ENCODE measurements at places on chromosomes 1 and 21.

DNA sequence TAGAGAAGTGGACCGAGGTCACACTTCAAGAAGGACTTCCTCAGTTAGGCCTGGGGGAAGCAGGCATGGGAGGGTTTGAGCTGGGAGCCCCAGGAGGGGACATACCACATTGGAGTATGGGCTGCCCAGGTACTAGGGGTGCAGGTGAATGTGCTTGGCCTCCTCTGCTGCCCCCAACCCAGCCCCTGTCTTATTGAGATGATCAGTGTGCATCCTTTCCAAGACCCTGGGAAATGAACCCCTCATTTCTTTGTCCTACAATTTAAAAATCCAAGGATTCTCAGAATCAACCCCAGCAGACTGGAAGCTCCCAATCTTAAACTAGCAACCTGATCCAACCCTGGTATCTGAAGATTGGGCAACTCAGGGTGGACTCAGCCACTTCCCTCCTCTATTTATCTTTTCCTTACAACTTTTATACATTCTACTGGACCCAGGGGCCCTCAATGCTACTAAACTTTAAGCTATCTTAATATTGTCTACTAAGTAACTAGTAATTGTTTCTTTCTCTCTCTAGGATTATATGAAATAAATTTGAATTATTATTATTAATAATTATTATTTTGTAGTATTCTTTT, 9.1 kb downstream of the MEX3A start:
- DNase-seq: no peak

GRCh38 chr1:245987219-245987545, 519.9 kb downstream of the SMYD3 start:
- DNase-seq: no peak

GRCh38 chr1:180981596-180982387, 40.9 kb downstream of the STX6 start:
- DNase-seq: no peak

- no peak for DNase-seq
Observed at GRCh38 chr1:46070164-46070814, 62.1 kb downstream of the PIK3R3 start.

GRCh38 chr1:156098784-156099183, 15.7 kb upstream of the LMNA start:
- DNase-seq: no peak

DNA sequence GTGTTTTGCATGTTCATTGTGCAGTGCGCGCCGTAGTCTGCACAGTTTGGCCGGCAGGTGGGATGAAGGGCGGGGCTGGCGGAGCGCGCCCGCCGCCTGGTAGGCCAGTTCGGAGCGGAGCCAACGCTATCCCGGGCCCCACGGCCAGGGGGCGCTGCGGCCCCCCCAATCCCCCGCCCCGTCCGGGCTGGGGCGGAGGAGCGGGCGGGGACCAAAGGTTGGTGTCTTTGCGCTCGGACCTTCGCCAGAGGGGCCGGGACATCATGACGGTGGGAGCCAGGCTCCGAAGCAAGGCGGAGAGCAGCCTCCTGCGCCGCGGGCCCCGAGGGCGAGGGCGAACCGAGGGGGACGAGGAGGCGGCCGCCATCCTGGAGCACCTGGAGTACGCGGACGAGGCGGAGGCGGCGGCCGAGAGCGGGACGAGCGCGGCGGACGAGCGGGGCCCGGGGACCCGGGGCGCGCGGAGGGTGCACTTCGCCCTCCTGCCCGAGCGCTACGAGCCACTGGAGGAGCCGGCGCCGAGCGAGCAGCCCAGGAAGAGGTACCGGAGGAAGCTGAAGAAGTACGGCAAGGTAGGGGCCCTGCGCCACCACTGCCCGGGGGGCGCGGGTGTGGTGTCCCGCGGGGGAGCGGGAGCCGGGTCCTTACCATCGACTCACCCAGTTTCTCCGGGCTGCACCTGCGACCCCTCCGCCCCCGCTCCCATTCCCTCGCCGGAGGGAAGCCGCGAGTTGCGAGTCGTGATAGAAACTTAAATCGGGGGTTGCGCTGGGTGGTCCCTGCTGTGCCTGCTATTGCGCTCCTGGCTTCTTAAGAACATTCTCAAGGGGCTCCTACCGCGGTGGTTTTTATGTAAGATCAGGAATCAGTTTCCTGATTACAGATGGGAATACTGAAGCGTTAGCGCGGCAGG, at the start of gene C1orf115:
Gene C1orf115 (plus strand): TSS at position 224 of the 913 bp plus-strand sequence. CDS start 40 bp downstream, at position 264.
- peak; percentile 68 for DNase-seq
